CD4-positive, alpha-beta memory T cell (primary cell): ENCODE measurements at places on chromosomes 4 and X.

GRCh38 chr4:42654631-42655268 lies 2.2 kb downstream of the ATP8A1 start:
- DNase-seq: no peak

DNA sequence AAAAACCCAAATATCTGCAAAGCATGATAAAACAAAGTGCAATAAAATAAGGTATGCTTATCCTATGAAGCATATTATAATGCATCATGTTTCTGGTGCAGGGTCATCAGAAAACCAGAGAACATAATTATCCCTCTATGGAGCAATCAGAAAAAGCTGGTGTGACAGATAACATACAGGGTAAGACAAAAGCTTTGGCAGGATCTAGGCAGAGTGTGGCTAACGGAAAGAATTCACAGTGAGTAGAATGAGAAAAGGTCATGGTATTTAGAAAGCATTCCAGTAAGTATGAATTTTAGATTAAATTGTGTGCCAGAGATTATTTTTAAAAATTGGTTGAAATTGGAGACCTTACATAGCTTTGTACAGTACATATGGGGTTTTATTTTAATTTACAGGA lies 29.0 kb upstream of the UGT2B4 start:
- no peak for DNase-seq

- no peak for DNase-seq
Measured at GRCh38 chrX:39678914-39679313, 418.8 kb downstream of the BCOR start.

DNA sequence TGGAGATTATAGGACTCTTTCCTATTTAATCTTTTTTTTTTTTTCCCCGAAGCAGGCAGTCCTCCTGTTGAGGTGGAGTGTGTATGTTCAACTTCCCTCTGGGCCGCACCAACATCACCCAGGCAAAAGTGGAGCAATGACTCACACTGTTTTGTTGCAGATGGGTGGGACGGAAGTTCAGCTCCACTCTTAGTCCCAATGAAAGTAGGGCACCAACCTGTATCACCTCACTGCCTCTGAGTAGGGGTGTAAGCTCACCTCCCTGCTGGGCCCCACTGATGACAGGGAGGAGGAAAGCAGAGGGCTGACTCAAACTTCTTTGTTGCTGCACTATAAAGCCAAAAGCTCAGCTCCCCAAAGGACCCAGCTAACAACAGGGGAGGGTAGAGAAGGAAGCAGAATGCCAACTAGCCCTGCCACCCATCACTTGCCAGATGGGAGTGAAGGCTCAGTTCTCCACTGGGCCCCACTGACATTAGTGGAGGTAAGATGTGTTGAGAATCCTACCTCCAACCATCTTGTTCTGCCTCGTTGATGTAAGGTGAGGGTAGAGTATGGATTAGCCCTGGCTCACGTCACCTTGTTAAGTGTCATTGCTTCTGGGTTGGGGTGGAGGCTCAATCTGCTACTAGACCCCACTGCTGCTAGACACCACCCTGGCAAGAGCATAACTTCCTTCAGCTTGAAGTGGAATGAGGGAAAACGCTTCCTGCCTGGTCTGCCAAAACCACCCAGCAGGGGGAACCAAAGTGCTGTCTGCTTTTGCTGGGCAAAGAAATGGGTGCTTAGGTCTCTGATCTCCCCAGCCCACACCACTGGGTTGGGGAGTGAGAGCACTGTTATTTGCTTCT lies 14.1 kb downstream of the RPS6KA3 start:
- peak; percentile 82 for DNase-seq

GRCh38 chr4:101864660-101865059 lies 74.1 kb downstream of the BANK1 start:
- DNase-seq: no peak

- no peak for DNase-seq
Measured at GRCh38 chr4:165502916-165503907, 124.4 kb downstream of the CPE start.

DNA sequence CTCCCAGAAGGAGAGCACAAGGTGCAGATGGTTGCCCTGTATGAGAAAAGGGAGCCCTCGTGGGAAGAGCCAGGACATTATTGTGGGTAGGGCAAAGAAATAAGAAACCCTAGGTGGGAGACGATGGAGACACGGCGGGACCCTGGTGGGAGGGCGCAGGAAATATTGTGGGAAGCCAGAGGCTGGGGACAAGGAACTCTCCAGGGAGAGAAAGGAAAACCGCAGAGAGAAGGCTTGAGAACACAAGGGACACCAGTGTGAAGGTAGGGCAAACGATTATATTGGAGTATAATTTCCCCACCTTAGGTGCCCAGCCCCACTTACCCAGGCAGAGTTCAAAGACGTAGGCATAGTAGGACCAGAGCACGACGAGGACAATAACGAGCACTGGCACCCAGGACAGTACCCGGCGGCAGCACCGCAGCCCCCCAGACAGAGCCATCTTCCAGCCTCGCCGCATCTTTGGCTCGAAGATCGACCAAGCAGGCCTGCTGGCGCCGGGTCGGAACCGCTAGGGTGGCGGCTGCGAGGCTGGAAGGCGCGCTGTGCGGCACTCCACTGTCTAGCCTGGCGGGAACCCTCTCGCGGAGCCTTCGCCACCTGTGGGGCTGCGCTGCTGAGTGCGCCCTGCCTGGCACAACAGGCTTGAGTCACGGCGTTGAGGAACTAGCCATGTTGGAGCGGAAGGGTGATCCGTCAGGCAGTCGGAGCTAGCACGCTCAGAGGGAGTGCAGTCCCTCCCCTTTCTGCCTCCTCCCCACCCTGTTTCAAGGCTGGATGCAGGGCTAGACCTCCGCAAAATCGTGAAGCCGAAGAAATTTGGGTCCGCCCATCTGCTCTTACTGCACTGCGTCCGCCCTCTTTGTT lies at the start of gene ZDHHC15:
TSS of gene ZDHHC15 (minus strand) at position 473 of the 867 bp plus-strand sequence. CDS start at position 460, 13 bp downstream.
- DNase-seq: peak; percentile 44

- peak; percentile 6 for DNase-seq
Measured at GRCh38 chr4:52588097-52588496, 71.0 kb downstream of the USP46 start.

- no peak for DNase-seq
Measured at GRCh38 chr4:185993328-185993973, 75.5 kb upstream of the TLR3 start.

GRCh38 chr4:139484783-139485311 lies 30.9 kb downstream of the RAB33B start:
- DNase-seq: no peak

GRCh38 chrX:50988649-50989048 lies 78.1 kb downstream of the BMP15 start:
- DNase-seq: peak; percentile 10

DNA sequence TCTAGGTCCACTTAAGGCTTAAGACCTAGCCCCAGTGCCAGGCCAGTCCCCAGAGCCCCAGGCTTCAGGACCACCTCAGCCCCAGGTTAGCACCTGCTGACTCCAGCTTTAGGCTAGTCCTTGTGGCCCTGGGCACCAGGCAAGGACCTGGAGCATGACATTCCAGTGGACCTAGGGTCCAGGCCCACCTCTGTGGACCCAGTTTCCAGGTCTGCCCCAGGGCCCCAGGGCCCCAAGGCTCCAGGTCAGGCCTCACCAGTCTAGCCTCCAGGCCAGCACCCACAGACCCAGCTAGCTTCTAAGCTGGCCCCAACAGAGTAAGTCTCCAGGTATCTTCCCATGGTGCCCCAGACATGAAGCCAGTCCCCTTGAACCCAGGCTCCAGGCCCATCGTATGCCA lies 97.5 kb downstream of the QRFPR start:
- DNase-seq: no peak

DNA sequence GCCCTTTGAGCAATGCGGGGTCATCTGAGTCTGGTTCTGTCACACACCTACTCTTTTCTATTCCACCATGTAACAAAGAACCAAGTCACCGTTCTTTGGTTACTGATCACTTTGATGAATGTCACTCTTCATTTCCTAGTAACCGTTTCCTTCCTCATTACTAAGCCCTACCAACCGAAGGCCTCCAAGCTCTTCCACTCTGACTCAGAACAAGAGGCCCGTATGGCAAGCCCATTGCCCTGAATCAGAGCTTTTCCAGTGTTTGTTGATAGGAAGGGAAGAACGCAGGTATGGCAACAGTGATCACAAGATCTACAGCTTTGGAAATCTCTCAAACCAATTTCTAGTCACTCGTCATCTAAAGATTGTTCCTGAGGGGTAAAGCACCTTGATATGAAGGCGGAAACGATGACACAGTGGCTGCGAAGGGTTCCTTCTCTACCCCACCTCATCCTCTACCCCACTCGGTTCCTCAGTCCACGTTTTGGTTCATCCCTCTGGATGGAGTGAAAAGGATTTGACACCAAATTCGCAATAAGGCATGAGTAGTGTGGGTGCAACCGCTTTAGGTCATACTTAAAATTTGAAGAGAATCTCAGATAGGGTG lies 28.0 kb upstream of the CD40LG start:
- DNase-seq: peak; percentile 47

DNA sequence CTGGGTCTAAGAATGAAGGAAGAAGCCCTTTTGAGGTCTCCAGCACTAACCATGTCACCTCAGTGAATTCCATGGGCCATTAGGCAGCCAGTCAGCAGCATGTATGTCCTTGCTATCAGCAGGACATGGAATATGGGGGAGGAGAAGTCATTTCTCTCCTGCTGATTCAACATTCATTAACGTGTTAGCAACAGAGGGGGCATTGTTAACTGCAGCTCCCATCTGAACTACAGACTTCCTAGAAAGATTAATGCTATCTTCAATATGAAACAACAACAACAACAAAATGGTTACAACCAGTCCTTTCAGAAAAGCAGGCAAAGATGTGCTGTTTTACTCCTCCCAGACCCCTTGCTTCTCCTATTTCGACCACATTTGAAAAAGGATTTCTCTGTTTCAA lies 120.4 kb upstream of the SLC34A2 start:
- DNase-seq: no peak

- DNase-seq: no peak
Measured at GRCh38 chr4:18209448-18209847, 187.9 kb upstream of the LCORL start.

GRCh38 chr4:26719954-26720552 lies 136.2 kb downstream of the TBC1D19 start:
- no peak for DNase-seq

- no peak for DNase-seq
Measured at GRCh38 chr4:39978378-39978775, 666 bp upstream of the PDS5A start.

DNA sequence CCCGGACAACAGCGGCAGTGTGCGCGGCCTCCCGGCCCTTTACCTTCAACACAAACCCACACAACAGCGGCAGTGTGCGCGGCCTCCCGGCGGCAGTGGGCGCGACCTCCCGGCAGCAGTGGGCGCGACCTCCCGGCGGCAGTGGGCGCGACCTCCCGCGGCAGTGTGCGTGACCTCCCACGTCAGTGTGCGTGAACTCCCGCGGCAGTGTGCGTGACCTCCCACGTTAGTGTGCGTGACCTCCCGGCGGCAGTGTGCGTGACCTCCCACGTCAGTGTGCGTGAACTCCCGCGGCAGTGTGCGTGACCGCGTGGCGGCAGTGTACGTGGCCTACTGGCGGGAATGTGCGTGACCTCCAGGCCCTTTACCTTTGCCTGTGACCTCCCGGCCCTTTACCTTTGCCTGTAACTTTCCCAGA lies 576.6 kb upstream of the FRG1 start:
- DNase-seq: no peak

GRCh38 chrX:19747652-19748610 lies 139.5 kb downstream of the SH3KBP1 start:
- DNase-seq: peak; percentile 89

DNA sequence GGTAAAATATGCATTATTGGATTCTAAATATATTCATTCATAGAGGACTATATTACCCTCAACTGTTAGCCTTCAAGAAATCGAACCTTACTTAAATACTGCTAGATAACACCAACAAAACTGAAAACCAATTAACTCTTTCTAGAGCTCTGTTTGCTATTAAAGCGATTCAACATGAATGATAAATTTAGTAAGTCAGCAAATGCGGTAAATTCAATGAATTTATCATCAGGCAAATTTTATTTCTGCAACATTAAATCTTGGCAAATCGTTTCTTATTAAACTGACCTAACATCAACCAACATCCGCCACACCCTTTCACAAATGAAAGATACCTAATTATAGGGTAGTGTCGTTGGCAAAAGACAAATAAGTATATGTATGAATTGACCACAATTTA lies 26.4 kb upstream of the HELT start:
- DNase-seq: no peak

GRCh38 chr4:44927399-44928380 lies 201.3 kb upstream of the GNPDA2 start:
- no peak for DNase-seq

DNA sequence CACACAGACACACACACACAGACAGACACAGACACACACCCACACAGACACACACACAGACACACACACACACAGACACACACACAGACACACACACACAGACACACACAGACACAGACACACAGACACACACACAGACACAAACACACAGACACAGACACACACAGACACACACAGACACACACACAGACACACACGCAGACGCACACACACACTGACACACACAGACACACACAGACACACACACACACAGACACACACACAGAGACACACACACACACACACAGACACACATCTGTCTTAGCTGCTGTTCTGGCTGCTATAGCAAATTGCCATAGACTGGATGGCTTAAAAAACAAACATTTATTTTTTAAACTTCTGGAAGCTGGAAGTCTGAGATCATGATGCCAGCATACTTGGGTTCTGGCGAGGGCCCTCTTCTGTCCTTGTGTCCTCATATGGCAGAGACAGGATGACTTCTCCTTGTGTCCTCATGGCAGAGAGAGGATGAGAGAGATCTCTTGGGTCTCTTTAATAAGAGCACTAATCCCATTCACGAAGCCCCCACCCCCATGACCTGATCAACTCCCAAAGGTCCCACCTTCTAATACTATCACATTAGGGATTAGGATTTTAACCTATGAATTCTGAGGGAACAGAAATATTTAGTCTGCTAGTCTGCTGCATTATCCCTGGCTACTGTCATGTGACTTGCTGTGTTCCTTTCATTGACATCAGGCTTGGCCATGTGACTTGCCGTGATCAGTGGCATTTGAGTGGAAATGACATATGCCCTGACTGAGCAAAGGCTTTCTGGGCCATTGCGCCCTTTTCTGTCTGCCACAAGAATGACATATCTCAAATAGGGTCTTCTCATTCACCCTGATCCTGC lies 32.7 kb upstream of the RASGEF1B start:
- DNase-seq: peak; percentile 45

- DNase-seq: no peak
Measured at GRCh38 chr4:8207314-8207713, 8.2 kb downstream of the SH3TC1 start.

- DNase-seq: no peak
Measured at GRCh38 chr4:2415881-2416563, 2.4 kb downstream of the ZFYVE28 start.

DNA sequence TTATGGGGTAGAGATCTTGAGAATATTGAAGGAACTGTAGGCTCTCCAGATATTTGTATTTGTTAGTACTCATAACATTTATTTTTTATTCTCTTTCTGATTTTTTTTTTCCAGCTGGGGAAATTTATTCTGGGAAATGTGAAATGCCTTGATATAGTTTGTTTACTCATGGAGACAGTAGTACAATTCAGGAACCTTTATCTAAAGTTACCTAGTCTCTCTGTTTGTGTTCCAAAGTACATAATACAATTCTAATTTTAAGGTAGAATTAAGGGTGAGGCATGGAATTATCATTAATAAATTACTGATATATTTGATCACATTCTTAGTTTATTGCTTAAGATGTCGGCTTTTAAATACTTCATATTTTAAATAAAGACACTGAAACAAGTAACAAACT lies 114.0 kb downstream of the RS1 start:
- DNase-seq: no peak
